Activated effector memory CD4-positive, alpha-beta T cell treated with anti-CD3 and anti-CD28 coated beads, Interleukin-2, amount 50 U/mL, for 16 hours (primary cell): ENCODE measurements at places on chromosomes 7 and 10.

DNA sequence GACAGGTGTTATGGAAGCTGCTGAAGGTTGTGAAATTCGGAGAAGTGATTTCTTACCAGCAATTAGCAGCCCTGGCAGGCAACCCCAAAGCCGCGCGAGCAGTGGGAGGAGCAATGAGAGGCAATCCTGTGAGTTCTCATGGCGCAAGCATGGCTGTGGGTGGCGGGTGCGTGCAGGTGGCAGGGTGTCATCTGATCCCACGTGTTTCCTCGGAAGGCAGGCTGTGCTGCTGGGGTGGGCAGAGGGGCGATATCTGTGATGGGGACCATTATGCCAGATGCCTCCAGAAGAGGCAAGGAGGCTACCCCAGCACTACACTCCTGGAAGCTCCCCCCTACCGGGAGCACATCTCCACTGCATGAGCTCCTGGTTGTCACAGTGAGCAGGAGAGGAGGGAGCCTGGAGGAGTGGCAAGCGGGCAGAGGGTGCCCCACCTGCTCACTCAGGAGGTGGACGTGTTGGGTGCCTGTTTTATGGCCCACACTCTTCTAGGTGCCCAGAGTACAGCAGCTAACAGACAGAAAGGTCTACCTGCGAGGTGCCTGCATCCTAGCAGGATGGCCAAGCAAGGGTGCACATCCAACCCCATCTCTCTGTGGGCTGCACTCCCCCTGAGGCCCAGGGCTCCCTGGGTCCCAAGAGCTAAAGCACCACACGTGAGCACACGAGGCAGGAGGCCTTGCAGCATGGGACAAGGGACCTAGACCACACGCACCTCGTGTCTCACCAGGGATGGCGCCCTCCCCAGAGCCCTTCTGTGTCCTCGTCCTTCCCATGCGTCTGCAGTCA is 204.7 kb downstream of the EBF3 start:
- DNase-seq: peak; percentile 54

- no peak for DNase-seq
Observed at GRCh38 chr7:31921047-31921446, 149.2 kb downstream of the PDE1C start.

- no peak for DNase-seq
Observed at GRCh38 chr7:87151002-87151728, 1.1 kb upstream of the DMTF1 start.

GRCh38 chr10:124674768-124675222 is 69.4 kb downstream of the FAM53B start:
- no peak for DNase-seq

DNA sequence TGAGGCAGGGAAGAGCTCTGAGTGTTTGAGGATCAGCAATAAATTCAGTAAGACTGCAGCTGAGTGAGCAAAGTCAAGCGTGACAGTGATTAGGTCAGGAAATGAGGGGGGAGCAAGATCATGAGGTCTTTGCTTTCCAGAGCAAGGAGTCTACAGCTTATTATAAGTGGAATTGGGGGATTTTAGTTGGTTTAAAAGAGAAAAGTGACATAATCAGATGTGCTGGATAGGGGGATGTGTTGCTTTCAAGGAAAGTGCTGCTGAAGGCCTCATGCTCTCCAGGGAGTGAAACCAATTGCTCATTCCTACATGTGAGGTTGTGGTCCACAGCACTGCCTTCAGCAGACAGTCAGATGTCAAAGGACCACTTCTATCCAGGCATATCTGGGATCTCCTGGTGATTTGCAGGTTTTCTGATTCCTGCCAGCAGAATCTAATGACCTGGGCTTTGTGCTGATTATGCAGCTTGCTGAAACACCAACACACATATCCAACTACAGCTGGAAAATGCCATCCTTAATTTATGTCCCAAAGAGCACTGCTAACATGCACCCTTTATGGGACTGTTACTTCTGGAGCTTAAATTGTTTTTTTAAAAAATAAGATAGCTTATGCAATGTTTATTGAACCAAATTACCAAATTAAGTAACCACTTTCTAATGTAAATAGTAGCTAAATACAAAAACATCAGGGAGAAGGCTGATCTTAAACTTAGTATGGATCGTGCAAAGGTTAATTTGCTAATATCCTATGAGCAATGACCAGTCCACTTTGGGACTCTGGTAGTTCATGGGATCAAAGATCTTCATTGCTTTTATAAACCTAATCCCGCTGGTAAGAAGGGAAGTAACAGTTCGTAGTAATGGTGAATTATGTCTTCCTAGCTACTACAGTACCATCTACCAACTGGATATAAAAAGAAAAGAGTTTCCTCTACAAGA is 607.6 kb downstream of the KCNMA1 start:
- no peak for DNase-seq

GRCh38 chr10:31704195-31704594 is 224.4 kb downstream of the ARHGAP12 start:
- no peak for DNase-seq

- DNase-seq: no peak
Observed at GRCh38 chr7:88020953-88021665, 87.1 kb downstream of the ADAM22 start.
